ENCODE measurements at places on chromosomes 7 and 10.

DNA sequence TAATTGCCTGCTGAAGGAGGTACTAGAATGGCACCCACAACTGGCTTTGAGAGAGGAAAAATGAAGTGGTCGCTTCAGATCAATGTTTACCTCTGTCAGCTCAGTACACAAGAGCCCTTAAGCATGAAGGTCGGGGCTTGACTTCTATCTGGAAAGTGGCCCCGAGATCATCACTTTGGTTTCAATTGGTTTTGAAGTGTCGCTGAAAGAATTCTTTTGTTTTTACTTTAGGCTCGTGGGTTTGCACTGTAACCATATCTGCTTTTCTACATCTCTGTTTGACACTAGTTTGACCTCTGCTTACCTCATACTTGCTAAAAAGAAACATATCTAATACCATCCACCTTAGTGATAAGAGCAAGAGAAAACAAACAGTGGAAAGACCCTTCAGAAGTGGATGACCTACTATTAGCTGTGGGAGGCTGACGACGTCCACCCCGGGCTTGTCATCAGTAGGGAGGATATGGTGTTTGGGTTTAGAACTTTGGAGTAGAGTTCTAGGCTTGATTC lies 361.8 kb downstream of the GATA3 start:
- DNase-seq = no peak

DNA sequence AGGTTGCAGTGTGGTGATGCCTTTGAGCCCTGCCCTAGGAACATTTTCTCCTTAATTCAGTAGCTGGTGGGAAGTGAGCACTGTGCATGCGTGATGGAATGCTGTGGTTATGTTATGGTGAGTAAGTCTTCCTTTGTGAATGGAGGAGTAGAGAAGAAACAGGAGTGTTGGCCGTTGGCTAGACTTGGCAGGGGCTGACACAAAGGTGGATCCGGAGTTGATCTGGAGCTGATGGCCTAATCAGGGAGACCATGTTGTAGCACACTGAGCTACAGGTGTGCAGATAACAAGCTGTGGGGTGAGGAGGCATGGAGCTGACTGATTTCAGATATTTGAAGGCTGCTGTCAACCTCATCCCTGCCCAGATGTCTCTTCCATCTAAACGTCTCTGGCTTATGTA lies 122.3 kb downstream of the CNNM2 start:
- DNase-seq = no peak

DNA sequence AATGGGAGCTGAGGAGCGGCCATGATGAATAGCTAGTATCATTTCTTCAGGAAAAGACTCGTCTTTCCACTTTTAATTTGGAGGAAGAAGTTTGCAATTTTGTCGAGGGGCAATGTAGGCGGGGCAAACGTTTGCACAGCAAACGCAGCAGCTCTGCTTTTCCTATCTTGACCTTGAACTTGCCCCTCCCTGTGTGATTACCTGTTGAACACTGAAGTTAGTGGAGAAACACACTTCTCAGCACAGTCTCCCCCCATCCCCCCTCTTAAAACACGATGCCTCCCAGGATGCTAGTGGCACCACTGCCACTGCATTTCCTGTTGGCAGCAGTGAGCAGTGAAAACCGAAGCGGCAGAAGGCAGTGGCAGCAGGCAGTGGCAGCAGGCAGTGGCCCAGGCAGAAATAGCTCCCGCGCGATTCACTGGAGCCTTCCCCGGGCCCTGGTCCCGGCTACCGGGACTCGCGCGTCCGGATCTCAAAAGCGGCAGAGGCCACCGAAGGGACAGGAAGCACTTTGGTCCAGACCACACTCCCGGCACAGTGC lies at the start of gene EPDR1:
Gene EPDR1 (plus strand): TSS at position 336 of the 544 bp plus-strand sequence. CDS start 300 bp downstream, outside the sequence.
- no peak for DNase-seq

- no peak for DNase-seq
Observed at GRCh38 chr7:80699721-80700256, 61.3 kb downstream of the CD36 start.

DNA sequence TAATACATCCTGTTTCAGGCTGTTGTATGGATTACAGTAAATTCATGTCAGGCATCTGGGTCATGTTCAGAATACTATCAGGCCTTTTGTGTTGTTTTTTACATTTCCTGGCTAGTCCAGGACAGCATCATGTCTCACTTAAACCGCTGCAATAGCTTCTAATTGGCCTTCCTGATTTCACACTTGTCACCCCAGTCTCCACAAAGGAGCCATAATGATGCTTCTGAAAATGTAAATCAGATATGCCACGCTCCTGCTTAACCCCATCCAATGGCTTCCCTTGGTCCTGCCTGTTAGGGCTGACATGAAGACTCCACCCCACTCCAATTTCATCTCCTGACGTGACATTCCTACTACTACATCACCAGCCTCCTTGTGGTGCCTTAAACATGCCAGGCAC lies 220.0 kb downstream of the CACNA2D1 start:
- no peak for DNase-seq

GRCh38 chr7:34821932-34822558 lies 164.0 kb downstream of the NPSR1 start:
- no peak for DNase-seq

DNA sequence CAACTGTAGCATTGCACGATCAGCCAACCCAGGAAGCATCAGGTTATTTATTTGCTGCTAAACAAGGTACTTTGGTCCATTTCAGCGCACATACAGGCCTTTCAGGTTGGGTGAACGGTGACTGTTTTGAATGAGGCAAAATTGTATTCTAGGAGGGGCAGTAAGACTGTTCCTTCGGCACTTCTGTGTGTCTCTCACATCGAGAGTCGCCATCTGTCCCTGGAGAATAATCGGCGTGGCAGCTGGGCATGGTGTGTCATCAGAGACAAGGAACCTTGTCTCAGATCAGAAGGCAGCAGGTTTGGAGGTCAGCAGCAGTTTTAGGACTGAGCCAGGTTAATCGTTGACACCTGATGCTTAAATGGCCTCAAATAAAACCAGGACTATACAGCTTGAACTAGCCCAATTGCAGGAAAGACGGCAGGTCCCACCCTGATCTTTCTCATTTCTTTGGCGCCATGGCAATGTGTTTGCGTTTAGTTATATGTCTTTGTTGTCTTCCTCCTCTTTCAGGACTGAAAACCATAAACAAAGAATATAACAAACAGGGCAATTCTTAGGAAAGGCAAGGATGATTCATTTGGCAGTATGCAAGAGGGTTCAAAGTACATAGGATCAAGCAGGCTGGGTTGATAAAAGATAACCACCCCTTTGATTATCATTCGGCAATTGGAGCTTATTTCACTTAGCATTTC lies 92.0 kb upstream of the PRR15 start:
- DNase-seq = no peak

- no peak for DNase-seq
Observed at GRCh38 chr10:30752481-30752881, 122.9 kb upstream of the LYZL2 start.

DNA sequence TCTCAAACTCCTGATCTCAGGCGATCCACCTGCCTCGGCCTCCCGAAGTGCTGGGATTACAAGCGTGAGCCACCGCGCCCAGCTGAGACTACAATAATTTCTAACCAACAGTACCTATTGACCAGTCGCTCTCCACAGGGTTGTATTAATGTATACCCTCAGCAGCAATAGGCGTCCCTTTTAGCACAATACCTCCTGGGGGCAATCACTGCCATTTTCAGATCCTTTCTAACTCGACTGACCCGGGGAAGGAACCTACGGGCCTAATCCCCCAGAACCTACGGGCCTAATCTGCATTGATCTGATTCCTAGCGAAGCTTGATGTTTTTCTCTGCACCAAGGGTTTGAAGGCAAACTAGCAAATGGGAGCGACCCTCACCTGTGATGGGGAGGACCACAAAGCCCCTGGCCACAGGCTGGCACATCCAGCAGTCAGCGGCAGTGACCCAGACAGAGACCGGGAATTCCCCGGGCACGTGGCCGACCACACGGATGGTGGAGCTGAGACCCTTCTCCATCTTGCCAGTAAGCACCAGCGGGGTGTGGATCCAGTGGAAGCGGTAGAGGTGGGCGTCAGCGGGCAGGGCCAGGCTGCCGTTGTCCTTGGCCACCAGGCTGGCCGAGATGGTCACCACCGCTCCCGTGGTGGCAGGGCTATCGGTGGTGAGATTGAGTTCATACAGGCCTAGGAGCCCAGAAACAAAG lies 6.9 kb downstream of the TMEM130 start:
- no peak for DNase-seq

GRCh38 chr7:94781236-94781635 lies 125.3 kb upstream of the SGCE start:
- DNase-seq = no peak

- DNase-seq = no peak
Observed at GRCh38 chr10:30732671-30733070, 103.1 kb upstream of the LYZL2 start.

GRCh38 chr10:95880704-95881103 lies 27.1 kb upstream of the CC2D2B start:
- no peak for DNase-seq

Data from activated CD8-positive, alpha-beta memory T cell treated with anti-CD3 and anti-CD28 coated beads for 4 hours (primary cell).